ENCODE measurements at places on chromosomes 7 and 10.
A peak's percentile ranks its signal among the peaks of the same experiment; 100 is the strongest.

- DNase-seq, result peak; percentile 7
Observed at GRCh38 chr7:122833888-122834570, 52.2 kb downstream of the CADPS2 start.

DNA sequence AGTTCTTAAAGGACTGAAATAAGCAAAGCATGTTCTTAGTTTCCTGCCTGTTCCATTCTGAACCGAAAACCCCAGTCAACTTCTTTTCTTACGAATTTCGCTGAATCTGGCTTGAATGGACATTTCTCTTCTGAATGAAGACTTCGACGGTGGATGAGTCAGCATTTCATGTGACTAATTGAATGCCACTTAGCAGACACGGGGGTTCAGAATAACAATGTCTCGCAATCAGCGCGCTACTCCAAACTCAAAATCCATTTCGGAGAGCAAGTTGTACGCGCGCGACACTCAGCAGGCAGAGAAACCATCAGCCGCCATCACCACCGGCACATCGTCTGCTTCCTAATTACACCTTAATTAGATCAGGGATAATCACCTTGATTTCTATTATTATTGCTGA, 239.0 kb upstream of the KLF6 start:
- no peak for DNase-seq

- no peak for DNase-seq
Observed at GRCh38 chr7:127771707-127772106, 119.7 kb downstream of the SND1 start.

DNA sequence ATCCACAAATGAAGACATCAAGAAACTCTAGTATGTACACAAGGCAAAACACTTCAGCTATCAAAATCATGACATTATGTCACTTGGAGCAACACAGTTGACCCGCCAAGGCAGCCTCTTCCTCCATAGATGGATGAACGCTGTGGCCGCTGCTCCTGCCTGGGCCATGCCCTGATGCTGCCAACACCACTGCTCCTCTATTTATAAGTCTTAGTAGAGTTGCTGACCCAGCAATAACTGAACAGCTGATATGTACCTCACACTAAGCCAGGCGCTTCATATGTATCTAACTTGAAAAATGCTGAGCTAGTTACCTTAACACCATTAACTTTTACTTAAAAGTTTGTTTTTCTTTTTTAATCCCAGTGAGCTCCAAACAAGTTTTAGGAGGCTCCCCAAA, 131.9 kb downstream of the LYZL1 start:
- DNase-seq, result no peak

GRCh38 chr7:44867073-44867995, 18.0 kb downstream of the PURB start:
- DNase-seq, result no peak

DNA sequence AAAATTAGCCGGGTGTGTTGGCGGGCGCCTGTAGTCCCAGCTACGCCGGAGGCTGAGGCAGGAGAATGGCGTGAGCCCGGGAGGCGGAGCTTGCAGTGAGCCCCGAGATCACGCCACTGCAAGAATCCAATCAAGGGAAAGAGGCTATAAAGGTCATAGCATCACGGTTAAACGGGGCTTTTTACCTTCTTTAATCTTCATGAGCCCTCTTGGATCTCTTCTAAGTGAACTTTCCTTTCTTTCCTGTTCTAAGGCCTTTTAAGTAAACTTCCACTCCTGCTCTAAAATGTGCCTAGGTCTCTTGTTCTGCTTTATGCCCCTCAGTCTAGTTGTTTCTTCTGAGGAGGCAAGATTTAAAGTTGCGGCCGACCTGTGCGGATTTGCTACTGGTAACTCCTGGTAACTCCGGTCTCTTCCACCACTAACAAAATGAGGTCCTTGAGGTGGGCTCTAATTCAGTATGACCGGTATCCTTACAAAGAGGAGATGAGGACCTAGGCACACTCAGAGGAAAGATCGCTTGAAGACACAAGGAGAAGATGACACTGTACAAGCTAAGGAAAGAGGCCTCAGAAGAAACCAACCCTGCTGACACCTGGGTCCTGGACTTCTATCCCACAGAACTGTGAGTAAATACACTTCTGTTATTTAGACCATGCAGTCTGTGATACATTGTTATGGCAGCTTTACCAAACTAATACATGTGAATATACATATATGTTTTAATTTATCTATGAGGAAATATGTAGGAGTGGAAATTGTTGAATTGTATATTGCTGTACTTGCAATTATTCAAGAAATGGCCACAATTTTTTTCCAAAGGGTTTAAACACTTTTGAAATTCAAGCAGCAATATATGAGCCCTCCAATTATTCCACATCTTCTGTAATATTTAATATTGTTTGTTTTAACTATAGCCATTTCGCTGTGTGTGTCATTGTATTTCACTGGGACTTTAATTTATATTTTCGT, 331.5 kb upstream of the CNTNAP2 start:
- DNase-seq, result peak; percentile 1

- no peak for DNase-seq
Observed at GRCh38 chr7:45435131-45435530, 139.0 kb upstream of the ADCY1 start.

DNA sequence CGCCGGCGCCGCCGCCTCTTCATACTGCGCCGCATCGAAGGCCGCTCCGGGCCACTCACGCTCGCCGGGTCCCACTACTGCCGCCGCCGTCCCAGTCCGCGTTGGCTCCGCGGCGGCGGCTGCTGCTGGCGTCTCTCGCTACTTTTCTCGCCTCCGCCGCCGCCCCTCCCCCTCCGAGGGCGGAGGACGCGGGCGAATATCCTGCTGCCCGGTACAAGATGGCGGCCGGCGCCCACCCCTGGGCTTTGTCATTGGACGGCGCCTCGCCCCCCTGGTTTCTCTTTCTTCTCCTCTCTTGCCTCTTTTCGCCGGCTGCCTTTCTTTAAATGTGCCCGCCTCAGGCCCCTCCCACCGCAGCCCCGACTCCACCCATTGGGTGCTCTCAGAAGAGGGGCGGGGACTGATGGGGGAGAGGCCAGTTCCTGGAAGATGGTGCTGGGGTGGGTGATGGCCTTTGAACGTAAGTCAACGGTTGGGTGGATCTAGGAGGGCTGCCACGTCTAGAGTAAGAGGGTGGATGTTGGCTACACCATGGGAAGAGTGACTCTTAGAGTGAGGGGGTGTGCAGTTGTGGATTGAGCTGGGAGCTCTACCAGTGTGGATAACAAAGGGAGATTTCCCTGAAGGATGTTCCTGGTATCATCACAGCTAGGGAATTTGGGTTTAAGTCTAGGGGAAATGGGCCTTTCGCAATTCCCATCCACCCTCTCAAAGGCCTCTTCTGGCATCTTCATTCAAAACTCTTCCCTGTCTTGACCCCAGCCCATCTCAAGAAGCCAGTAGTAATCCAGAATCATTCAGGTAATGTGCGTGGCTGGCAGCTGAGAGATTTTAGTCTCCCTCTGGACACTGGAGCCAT, at the start of gene CCDC71L:
TSS of gene CCDC71L (minus strand) at position 297 of the 859 bp plus-strand sequence. CDS start at position 35, 262 bp downstream.
- DNase-seq, result peak; percentile 94

Data from T47D (cell line).